ENCODE measurements at places on chromosomes 6 and 20. TPM values are rescaled to one million over a fixed set of nuclear protein-coding genes. Genes with fewer than 3 reads are reported as not detected.

DNA sequence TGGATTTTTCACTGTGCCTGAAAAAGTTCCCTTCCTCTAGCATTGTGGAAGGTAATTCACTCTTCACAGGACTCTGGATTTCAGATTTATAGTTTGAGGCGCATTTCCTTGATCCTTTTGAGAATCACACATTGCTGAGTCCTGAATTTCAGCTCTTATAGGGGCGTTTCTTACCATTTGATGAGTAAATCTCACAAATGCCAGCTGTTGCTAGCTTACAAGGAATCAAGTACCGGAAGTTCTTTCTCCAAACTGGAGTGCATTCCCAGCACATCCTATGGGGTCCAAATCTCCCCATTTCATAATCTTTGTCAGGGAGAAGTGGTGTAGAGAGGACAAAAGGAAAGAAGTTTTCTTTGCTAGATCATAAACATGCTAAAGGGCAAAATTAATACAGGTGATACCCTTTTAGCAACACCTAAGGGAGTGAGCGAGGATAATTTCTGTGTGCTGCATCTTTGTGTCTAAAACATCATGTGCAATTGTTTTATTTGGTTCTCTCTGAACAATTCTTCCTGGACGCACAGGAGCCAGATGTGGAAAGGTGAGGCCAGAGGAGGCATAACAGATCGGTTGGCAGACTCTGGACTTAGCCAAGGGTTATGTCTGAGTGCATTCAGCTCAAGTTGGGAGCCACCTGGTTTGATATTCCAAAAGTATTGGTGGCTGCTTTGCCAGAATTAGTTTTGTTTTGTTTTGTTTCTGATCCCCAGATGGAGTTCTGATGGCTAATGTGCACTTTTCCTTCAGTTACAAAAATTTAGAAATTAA lies 37.4 kb upstream of the EYA2 start:
- no peak for DNase-seq
- H3K4me1 ChIP-seq, result no peaks in the 10 kb centered on the region
- H3K27me3 ChIP-seq, result no peaks in the 10 kb centered on the region
- no peaks in the 10 kb centered on the region for H3K36me3 ChIP-seq
- H3K4me3 ChIP-seq, result no peak overlapping the region

GRCh38 chr6:8764733-8765132 lies 329.4 kb upstream of the SLC35B3 start:
- no peaks in the 10 kb centered on the region for H3K36me3 ChIP-seq
- no peaks in the 10 kb centered on the region for H3K4me1 ChIP-seq
- H3K27ac ChIP-seq, result no peak overlapping the region
- DNase-seq, result no peak
- H3K27me3 ChIP-seq, result no peaks in the 10 kb centered on the region

DNA sequence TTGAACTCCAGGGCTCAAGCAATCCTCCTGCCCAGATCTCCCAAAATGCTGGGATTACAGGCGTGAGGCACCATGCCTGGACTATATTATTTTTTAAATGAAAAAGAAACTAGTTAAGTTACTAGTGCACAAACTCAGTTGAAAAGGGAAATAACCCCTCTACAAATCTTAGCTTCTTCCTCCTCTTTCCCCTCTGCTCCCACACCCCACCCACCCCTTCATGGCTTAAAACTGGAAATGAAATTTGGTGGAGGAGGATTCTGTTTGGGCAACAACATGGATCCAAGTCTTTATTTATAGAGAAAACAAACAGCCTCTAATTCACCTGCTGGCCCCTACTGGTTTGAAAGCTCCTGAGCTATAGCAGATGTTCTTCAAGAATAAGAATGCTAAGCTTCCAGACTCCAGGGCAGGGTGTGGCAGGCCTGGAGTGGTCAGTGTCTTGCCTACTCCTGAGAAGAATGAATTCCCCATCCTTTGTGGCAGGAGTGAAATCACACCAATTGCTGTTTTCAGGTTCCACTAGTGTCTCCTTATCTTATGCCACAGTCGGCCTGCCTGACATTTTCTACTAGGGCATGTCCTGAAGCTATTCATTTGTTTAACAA lies 73.5 kb downstream of the ZFP64 start:
- H3K27ac ChIP-seq, result no peak overlapping the region
- DNase-seq, result no peak
- no peaks in the 10 kb centered on the region for H3K27me3 ChIP-seq
- H3K36me3 ChIP-seq, result no peaks in the 10 kb centered on the region

The WFDC12 gene
- total RNA-seq, result not detected

The GFOD1 gene
- 7.6 TPM for total RNA-seq

Measured in colonic mucosa (tissue), 4 donors.